T1000 (cell line): ENCODE measurements at places on chromosomes 7 and 10.

DNA sequence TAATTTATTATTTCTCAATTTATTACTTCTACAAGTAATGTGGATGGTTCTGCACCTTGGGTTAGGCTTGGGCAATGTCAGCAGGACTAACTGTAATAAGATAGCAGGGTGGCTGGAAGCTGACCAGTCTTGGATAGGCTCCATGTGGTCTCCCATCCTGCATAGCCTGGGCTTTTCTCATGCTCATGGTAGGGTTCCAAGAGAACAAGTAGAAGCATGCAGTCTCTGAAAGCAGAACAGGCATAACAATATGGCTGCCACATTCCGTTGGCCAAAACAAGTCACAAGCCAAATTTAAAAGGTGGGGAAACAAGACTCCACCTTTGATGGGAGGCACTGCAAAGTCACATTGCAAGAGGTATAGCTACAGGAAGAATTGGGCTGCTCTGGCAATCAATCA is 98.6 kb upstream of the MDFIC start:
- DNase-seq, result no peak

DNA sequence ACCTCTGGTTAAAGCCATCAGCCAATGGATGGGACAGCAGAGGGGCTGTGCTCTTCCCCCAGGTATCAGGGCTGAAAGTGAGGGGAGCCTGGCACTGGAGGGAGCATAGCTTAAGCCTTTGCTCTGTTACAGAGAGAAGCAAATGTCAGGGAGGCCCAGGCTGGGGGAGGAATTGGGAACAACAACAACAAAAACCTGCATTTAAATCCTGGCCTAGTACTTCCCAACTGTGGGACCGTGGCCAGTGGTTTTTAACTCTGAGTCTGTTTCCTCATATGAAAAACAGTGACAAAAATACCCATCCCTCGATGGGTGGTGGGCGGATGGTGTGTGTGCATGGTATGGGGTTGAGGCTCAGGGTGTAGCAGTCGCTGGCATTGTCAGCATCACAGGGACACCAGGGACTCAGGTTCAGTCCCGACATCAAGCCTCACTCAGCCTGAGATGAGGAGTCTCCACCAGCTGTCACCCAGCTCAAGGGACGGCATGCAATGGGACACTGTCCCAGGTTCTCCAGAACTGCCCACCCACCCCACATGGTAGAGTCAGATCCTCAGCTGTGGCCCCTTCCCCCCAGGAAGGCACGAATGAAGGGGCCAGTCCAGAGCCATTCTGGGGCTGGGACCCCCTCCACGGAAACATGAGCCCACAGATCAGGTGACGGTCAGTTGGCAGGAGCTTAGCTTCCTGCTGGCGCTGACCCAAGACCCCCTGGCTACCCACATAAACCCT is 74.5 kb downstream of the AFAP1L2 start:
- DNase-seq, result no peak

GRCh38 chr7:117083648-117084047 is 130.3 kb downstream of the ST7 start:
- DNase-seq, result no peak

GRCh38 chr10:33483816-33484190 is 149.3 kb upstream of the NRP1 start:
- no peak for DNase-seq

DNA sequence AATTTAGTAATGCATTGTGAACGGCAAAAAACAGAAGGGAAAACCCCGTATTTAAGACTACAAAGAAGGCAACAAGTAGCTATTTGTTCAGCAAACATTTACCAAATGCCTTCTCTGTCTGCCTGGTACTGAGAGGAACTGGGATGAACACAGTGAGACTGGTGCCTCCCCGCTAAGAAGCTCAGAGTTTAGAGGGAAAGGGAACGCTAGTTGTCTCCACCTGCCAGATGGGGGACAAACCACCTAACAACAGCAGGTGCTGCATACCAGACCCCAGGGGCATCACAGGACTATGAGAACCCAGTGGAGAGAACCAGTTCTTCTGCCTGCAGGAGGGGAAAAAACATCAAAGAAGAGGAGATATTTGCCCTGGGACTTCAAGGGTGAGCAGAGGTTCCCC is 147.1 kb downstream of the SLC25A13 start:
- DNase-seq, result no peak

- DNase-seq, result no peak
Measured at GRCh38 chr10:131682271-131682962, 218.4 kb upstream of the PPP2R2D start.

DNA sequence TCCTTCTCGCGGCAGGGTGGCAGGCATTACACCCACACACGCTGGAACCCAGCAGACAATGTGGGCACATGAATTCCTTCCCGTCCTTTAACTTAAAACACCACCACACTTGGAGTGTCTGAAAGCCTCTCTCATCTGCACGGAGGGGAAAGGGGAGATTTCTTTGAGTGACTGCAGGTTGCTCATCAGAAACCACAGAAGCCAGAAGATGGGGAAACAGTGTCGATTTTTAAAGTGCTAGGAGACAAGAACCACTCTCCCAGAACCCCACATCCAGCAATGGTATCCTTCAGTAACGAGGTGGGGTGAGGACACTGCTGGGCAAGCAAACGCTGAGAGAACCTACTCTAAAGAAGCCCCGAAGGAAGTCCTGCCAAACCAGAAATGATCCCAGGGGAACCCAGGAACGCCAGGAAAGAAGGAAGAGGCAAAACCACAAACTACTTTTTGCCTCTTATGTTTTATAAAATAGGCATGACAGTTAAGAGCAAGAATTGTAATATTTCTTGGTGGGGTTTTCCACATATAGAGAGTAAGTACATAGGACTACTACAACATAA is 254.3 kb downstream of the ELFN1 start:
- no peak for DNase-seq

DNA sequence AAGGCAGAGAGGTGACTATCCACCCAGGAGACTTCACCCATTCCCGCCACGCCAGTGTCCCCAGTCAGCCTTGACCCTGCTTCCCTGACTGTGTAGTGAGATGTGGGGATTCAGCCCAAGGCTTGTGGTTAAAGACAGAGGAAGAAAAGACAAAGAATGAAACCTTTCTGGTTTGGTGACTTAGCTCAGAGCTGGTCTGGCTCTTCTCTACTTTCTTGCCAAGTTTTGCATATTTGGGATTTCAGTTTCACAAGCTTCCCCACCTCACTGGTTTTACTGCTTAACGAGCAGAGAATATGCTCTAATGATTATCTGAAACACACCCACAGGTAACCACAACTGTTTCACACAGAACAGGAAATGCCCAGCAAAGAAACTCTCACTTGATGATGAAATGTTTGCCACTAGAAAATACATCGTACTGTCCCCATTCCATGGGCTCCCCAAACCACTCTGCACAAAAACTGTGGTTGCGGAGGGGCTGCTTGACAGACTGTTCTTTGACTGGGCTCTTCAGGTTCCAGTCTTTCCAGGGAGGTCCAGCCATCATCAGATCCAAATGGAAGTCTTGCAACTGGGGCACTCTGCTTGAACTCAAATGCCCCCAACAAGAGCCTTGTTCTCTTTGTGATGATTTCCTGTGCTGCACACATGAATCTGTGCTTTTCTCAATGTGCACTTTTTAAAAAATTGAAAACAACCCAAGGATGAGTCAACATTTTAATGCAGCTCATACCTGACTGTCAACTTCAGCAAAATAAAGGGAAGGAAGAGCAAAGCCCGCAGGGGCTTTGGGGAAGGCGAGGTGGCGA is 95.5 kb downstream of the CTBP2 start:
- no peak for DNase-seq

GRCh38 chr7:149725916-149726315 is 47.5 kb downstream of the ZNF467 start:
- no peak for DNase-seq

DNA sequence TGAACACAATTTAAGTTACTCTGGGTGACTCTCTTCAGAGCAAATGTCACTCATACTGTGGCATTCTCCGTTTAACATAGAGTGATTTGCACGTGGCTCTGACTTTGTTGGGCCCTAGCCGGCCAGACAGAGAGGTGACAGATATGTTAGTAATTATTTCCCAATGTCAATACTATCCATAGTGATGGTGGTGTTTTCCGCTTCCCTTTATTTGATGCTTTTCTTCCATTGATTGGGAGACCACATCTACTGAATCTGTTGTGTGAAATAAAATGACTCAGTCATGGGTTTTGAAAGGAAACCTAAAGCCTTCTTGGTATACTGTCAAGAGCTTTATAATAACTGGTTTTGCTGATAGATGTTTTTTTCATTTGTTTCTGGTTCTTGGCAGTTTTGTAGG is 7.4 kb downstream of the AVL9 start:
- DNase-seq, result no peak

- DNase-seq, result no peak
Measured at GRCh38 chr10:67200913-67201564, 275.2 kb downstream of the LRRTM3 start.

GRCh38 chr10:11776080-11776479 is 33.9 kb downstream of the ECHDC3 start:
- no peak for DNase-seq

- no peak for DNase-seq
Measured at GRCh38 chr7:70579397-70580097, 552.4 kb upstream of the GALNT17 start.

GRCh38 chr7:131071786-131072504 is 255.7 kb upstream of the MKLN1 start:
- DNase-seq, result peak; percentile 44

GRCh38 chr7:45112648-45113047 is 1.2 kb upstream of the TBRG4 start:
- DNase-seq, result no peak
